ENCODE measurements at places on chromosomes 12 and 14.

DNA sequence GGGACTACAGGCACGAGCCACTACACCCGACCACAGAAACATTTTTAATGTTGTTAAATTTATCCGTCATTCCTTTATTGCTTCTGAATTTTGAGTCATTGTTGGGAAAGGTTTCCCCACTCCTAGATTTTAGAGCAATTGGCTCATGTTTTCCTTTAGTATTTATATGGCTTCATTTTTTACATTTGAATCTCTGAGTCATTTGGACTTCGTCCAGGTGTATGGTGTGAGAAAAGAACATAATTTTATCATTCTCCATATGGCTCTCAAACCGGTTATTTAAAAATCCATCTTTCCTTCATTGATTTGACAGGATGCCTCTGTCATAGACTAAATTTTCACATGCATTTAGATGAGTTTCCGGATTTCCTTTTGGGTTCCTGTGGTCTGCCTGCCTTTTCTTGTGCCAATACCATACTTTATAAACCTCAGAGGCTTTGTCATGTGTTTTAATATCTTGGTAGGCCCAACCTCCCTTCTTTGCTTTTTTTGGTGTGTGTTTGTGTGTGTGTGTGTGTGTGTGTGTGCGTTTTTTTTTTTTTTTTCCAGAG is 30.9 kb downstream of the LRTM2 start:
- DNase-seq: no peak

DNA sequence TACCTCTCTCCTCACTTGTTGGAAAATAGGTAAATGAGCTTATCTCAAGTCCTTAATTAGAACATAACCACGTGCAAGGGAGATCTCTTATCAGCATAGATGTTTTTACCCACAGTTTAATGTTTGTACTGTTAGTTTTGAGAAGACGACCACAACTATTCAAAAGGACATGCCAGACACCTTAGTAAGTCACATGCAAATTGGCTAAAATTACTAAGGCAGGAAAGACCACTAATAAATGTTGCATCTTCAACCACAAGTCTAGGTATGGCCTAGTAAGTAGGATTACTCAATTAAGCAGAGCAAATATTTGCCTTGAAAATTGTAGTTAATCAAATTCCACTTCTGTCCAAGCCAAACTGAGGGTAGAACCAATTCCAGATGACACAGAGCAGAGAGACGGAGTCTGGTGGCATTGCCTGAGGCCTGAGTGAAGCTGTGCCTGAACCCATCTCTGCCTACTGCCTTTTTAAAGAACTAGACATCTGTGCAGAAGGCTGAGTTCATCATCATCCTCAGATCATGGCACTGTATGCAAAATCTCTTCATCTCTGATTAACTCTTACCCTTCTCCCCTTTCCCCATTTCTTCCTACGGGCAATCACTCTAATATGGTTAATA is 29.7 kb upstream of the CHST11 start:
- no peak for DNase-seq

DNA sequence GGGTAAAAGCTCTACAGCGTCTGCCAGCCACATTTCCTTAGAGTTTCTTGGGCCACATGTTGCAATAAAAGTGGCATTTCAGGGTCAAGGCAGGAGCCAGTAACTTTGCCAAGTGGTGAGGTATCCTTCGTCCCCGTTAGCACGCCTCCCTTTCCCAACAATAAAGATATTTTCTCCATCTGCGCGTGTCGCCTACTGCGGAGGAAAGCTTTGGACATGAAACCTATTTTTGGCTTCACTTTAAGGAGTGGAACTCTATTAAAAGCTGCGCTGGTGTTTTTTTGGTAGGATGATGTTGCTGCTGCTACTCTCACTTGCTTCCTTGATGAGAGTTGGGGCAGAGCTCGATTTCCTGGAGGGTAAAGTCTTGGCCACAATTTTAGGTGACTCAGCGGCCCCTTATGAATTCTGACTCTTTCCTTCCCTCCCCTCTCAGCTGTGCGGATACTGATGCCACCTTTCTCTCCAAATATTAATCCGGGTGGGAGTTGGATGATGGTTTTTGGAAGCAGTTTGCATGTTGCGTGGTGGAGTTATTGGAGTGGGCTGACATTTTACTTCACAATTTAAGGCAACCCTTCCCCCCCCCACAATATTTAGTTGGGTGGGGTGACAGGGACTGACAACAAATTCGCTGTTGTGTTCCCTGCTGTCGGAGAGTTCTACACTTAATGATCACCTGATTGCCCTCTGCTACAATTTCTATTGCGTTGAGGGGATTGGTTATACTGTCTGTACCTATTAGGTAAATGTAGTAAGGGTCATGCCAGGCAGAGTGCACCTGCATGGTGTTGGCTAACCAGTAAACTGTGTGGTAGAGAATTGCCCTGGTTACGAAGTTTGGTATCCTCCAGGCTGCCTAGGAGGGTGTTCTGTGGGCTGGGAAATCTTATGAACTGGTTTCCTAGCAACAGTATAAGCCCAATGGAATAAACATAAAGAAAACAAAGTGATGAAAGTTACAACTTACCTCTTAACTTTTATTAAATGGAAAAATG is 1.1 kb downstream of the CCDC91 start:
- no peak for DNase-seq

DNA sequence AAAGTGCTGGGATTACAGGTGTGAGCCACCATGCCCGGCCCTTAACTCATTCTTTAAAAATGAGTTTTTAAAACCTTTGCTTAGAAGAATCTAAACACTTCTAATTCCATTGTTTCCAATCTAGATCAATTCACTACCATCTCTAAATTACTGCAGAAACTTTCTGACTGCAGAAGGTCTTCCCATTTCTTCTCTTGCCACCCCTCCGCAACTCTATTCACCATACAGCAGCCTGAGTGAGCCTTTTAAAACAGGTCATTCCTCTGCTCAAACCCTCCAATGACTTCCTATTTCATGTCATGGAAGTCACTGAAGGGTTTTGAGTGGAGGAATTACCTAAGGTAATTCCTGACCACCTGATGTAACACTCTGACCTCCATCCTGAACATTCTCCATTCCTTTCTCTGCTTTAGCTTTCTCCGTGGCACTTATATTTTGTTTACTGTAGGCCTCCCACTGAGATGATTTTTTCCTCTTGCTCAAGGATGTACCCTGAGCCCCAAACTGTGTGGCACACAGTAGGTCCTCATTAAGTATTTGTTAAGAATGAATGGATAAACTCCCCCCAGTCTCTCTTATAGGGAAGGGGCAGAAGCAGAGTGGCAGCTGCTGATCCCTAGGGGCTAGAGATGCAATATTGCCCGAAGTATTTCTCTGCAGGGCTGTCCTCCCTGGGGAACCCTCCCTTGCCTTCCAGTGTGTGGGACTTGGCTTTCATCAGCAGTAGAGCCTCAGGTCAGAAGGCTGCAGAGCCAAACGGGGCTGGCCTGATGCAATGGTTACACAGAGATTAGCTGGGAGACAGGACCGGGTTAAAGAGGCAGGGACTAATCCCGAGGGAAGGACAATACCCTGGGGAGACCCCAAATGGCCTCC is 1.2 kb downstream of the DDIT3 start:
- no peak for DNase-seq

GRCh38 chr14:64195199-64195598 is 99.0 kb downstream of the ESR2 start:
- DNase-seq: no peak

DNA sequence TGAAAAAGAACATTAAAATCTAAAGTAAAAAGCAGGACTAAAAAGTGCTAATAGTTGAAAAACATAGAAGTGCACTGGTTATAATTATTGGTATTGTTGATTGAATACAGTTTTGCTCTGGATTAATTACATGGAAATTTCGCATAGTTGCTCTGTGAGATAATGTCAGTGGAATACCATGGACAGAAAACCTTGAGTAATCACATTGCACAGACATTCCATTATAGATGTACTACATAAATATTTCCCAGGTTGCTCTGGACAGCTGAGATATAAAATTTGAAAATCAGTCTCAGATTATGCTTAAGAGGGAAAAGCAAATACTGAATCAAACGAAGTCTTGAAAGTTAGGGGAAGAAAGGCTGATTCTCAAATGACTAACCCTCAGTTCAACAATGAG is 439.3 kb upstream of the FLRT2 start:
- DNase-seq: no peak
